Mucosa of descending colon (tissue), 3 donors: ENCODE measurements at places on chromosomes 7 and 10.
A peak's percentile ranks its signal among the peaks of the same experiment; 100 is the strongest.

DNA sequence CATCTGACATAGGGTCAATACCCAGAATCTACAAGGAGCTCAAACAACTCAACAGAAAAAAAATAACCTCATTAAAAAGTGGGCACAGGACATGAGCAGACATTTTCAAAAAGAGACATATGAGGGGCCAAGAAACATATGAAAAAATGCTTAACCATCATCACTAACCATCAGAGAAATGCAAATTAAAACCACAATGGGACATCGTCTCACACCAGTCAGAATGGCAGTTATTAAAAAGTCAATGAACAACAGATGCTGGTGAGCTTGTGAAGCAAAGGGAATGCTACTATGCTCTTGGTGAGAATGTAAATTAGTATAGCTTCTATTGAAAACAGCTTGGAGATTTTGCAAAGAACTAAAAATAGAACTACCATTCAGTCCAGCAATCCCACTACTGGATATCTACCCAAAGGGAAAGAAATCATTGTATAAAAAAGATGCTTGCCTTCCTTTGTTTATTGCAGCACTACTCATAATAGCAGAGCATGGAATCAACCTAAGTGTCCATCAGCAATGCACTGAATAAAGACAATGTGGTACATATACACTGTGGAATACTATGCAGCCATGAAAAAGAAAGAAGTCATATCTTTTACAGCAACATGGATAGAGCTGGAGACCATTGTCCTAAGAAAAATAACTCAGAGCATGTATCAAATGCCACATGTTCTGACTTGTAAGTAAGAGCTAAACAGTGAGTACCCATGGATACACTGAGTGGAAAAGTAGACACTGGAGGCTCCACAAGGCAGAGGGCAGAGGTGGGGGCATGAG lies 139.8 kb downstream of the ADARB2 start:
- DNase-seq = no peak

GRCh38 chr10:120034236-120034635 lies 141.7 kb downstream of the SEC23IP start:
- no peak for DNase-seq

- peak; percentile 86 for DNase-seq
Measured at GRCh38 chr7:122886357-122887081, at the start of gene CADPS2. CADPS2 (minus strand) TSS chr7:122886460; CDS start chr7:122886337, 123 bp downstream.

DNA sequence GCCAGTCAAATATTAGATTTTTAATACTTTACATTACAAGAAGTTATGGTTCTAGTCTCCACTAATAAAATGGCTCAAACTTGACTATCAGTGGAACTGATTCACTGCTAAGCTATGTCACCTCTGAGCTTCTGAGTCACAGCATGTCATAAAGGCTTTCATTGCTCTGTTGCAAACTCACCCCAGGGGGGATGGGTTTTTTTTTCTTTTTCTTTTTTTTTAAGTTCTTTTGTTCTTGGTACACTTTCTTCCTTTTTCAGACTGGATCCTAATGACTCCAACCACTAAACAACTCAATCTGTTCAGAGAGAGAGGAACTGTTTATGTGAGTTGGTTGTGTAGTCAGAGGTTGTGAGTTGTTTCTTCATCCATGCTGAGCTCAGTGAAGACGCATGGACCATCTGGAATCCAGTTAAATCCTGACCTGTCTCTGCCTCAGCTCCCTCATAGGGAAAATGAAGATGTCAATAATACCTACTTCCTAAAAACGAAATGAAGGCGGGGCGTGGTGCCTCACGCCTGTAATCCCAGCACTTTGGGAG lies 11.0 kb downstream of the MYOF start:
- DNase-seq = no peak

DNA sequence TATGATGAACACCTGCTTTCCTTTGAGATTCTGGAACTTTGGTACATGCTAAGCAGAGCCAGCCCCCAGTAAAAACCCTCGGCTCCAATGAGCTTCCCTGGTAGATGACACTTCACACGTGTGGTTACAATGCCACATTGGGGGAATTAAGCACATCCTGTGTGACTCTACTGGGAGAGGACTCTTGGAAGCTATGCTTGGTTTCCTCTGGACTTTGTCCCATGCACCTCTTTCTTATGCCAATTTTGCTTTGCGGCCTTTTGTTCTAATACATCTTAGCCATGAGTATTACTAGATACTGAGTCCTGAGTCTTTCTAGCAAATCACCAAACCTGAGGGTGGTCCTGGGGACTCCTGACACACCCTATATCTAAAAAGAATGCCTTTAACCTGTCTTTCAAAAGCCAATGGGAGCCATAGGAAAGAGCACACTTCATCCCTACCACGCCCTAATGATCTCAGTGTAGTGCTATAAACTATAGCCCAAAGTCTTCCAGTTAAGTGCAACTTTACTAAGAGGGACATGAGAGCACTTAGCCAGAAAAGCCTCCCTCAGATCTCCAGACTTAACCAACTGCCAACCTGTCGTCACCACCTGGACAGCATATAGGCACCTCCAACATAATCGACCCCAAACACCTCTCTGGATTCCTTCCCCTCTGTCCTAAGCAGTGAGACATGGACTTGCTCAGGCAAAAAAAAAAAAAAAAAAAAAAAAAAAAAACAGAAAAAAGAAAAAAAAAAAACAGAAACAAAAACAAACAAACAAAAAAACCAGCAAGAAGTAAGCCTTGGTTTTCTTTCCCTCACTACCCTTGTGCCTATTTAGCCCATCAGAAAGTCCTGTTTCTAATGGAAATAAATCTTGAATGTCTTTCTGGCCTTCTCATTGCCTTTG lies 37.4 kb downstream of the CCDC6 start:
- no peak for DNase-seq

GRCh38 chr10:128708182-128708581 lies 582.0 kb upstream of the MKI67 start:
- no peak for DNase-seq
